Nephron progenitor cell (in vitro differentiated cells): ENCODE measurements at places on chromosomes 4 and X.

DNA sequence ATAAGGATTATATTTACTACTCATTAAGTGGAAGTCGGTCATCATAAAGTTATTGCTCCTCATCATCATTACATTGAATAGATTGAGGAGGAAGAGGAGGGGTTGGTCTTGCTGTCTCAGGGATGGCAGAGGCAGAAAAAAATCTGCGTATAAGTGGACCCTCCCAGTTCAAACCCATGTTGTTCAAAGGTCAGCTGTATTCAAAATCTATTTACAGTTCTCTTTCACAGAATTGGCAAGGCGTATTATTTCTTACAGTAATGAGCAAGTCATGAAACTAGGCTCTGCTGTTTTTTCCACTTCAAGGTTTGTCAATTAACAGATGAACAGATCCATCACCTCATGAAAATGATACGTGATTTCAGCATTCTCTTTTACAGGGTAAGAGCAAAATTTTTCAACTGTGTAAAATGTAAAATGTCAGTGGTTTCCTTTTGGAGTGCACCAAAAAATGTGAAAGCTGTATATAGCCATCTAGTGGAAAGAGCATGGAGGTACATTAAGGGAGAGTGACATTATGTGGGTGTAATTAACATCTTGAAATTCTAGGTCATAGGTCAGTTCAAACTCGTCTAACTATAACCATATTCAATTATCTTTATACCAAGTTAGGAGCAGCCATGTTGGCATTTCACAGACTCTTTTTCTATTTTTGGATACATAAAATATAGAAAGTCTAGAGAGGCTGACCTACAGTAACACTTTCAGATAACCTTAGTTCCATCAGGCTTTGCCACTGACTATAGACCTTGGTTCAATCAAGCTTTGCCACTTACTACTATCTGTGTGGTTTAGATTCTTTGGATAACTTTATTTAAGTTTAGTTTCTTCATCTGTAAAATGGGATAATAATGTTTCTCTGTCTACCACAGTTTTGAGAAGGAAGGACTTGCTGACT is 30.1 kb downstream of the NEIL3 start:
- no peak for DNase-seq

DNA sequence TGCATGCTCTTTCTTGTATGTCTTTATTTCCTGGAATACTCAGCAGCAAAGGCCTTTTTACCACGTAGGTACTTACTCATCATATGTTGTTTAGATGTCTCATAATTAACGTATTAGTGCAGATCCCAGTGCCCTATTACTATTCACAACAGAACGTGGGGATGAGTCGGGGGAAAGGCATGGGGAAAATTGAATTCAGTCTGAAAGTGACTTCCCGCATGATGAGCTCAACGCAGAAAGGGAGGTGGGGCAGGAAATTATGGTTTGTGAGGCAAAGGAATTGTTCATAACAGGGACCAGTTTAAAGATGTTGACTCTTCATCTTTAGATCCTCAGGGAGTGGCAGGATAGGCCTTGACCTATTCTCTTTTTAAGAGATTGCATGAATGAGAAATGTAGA is 2.0 kb upstream of the TMPRSS11D start:
- no peak for DNase-seq

- DNase-seq: peak; percentile 95
These were observed at the start of gene SLIT2 for GRCh38 chr4:20251796-20252655. Gene SLIT2 (plus strand): TSS chr4:20251905. CDS start chr4:20253816, 1,911 bp downstream.

GRCh38 chr4:141195095-141195707 is 25.5 kb upstream of the ZNF330 start:
- DNase-seq: no peak

GRCh38 chr4:187865914-187866313 is 129.7 kb upstream of the ZFP42 start:
- no peak for DNase-seq

DNA sequence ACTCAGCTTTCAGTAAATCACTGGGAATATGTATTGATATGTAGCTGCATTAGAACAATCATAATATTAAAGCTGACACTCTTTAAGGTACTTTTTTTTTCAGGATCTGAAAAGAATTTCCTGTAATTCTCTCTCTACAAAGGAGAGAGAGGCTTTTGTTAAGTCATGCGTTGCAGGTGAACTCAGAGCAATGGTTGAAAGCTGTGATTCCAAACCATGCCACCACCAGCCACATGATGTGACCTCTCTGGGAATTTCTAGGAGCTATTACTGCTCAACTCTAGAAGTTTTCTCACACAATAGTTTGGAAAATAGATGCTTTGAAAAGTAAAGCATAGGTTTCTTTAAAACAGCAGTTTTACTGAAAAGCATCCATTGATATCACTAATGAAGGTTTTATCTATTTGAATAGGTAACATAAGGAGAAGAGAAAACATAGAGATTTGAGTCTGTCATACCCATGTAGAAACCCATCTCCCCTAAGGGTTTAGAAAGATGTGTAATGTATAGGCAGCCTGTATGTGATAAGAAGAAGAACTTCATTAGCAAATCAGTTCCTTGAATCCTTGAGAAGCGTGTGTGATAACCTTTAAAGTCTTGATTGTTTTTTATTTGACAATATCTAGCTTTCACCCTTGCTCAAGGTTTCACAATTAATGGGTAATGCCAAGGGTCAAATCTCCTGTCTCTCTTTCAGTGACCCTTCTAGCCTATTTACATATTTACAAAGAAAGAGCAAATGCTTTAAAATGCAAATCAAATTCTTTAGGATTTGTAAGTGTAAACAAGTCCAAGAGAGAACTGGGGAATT is 161.0 kb upstream of the ANKRD50 start:
- DNase-seq: no peak
